T47D (cell line): ENCODE measurements at places on chromosomes 4 and X.

GRCh38 chr4:3765271-3766035 lies 732 bp upstream of the ADRA2C start:
- peak; percentile 84 for DNase-seq

DNA sequence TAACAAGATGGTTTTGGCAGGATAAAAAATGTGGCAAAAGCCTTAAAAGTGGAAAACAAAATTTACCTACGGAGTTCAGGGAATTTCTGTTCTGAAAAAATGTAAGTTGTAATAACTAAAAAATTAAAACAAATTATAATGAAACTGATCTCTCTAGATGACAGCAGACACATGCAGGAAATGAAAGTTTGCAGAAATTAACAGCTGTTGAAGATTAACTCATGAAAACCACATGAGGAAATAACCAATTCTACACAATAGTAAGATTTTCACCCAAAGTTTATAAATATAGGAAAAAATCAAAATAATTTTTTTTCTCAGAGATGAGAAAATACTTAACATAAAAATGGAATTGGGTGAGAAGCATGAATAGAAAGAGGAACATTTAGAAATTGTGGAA lies 47.5 kb upstream of the UGT2B15 start:
- DNase-seq, result no peak

DNA sequence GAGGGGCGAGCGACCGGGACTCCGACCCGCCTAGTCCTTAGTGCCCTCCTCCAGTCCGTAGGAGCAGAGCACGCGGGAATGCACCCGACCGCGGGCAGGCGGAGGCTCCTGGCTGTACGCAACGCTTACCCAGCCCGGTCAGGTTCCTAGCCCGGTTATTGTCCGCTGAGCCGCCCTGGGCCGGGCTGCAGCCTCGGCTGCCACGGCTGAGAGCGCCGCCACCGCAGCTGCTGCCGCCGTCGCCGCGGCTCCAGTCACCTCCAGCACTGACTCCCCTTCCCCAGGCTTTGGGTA lies at the start of gene AMER1:
AMER1 (minus strand) TSS at position 268 of the 294 bp plus-strand sequence. CDS start 12,422 bp downstream, outside the sequence.
- DNase-seq, result no peak

GRCh38 chr4:107034996-107035818 lies 906 bp downstream of the DKK2 start:
- no peak for DNase-seq

DNA sequence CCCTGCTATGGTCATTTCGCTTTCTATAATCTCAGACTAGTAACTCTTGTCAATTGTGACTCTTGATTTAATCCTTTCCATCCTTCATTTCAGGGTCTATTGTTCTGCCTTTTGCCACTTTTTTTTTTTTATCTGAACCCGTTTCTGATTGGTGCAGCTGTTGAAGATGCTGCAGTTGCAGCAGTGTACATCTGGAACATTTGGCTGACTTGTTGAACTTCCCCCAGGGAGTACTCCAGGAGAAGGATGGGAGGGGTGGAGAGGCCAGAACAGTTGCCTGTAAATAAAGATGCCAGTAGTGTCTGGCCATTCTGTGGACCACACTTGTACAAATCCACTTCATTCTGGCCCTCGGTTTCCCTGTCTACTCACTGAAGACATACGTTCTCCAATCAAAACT lies 1.0 kb upstream of the EDA start:
- no peak for DNase-seq

DNA sequence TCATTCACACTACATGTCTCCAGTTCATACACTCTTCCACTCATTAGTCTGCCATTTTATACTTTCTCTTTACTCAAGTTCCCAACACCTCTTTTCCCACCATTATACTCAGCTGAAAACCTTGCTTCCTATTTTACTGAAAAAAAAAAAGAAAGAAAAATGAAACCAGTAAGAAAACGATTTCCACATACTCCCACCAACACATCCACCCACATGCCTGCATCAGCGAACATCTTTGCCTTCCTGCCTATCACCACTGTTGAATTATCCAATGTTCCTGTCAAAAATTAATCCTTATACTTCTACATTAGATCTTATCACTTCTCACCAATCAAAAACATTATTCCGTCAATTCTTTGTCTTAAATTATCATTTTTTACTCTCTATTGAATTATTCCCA lies 188.1 kb upstream of the FAM241A start:
- no peak for DNase-seq

DNA sequence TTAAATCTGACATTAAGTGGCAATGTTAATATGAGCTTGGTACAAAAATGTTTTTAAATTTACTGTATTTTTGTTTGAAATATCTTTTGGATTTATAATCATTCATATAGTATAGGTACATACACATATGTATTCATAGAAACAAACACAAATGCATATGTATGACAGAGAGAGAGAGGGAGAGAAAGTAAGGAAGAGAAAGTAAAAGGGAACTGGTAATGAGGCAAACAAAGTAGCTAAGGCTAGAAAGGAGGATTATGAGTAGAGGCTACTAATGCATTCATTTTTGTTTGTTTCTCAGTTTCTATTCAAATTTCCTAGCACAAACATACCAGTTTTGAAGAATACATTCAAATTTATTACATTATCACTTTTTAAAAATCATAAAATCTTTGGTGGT lies 132.4 kb downstream of the GLRA3 start:
- DNase-seq, result no peak

DNA sequence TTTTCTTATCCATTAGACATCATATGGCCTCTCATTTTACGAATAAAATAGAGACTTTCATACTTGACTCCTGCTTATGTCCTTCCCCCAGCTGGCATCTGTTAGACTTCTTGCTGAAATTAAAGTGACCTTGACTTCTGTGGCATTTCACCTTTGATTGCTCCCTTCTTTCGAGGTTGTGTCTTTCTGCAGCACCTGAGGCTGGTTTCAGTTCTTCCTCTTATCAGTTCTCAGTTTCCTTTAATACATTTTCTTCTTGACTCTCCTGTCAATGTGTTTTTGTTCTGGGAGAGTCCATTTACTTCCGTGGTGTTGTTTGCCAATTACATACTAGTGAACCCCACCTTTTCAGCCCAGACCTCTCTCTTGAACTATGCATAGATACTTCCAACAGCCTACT lies 81.6 kb downstream of the RBPJ start:
- DNase-seq, result no peak

GRCh38 chr4:763191-763810 lies 57.7 kb downstream of the PCGF3 start:
- DNase-seq, result no peak

DNA sequence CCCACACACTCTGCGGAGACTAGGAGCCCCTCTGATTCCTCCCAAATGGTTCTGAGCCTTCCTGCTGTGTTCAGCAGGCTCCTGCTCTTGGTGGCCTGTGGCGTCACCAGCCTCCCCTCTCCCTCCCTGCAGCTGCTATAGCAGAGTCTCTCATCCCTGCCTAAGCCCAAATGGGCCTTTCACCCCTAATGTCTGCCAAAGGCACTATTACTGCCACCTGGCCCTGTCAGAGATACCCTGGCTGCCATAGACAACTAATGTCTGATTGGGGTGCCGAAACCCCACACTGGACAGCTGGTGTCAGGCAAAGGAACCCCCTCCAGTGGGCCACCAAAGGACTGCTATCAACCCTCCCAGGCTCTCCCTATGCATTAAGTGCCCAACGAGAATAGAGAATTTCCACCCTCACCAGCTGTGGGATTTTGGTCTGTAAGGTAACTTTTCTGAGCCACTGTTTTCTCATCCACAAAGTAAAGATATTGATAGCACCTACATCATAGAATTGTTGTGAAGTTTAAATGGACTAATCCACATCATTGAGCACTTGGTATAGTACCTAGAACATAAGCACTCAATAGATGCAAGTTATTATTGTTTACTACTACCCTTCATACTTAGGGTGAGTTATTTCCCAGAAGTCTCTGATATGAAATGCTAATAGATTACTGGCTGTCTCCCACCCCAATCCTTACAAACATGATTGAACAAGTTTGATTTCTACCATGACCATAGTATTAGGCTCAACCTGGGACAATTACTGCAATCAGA lies 421.3 kb downstream of the MID1IP1 start:
- no peak for DNase-seq

GRCh38 chrX:35842674-35843073 lies 44.5 kb downstream of the MAGEB16 start:
- DNase-seq, result no peak

DNA sequence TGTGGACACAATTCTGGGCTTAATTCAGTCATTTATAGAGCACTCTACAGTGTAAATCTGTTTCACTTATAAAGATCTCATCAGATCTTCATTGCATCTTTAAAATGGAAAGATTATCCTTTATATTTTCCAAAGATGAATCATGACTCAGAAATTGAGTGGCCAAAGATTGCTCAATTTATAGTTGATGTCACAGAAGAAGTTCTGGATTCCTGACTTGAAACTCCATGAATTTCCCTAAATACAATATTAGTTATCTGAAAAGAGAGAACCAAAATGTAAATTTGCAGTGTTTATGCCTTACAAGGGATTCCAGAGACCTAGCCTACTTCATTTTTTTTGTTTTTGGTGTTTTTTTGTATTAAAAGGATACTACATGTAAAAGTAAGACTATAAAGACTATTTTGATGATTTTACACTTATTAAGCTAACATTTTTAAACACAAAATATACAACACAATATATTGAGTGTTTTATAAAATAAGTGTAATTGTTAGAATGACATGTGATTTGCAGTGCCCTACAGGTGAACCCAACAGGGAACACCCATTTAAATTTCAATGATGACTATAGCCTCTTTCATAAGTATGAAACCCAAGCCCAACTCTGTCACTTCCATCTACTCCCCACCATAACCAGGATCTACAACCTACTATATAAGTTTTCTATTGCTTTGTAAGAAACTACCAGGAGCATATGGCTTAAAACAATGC lies 183.5 kb downstream of the PCDH7 start:
- DNase-seq, result no peak
